ENCODE measurements at places on chromosomes 12 and 14.

GRCh38 chr14:19743256-19743655, at the start of gene OR4Q3:
Gene OR4Q3 (plus strand): TSS chr14:19743571.
- no peak for DNase-seq

DNA sequence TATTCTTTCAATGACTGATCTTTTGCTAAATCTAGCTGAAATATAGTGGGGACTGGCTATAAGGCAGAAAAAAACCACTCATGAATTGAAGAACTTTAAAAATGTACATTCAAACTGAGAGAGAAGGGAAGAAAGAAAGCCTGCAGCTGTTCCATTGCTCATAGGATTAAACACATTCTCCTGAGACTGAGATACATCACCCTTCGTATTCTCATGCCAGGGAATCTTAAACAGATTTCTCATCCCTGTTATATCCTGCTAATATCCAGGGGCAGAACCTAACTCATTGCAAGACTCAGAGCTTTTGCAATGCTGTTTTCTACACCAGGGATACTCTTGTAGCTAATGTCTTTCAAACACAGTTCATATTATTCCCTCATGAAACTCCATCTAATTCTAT, 67.2 kb upstream of the ACSS3 start:
- no peak for DNase-seq

DNA sequence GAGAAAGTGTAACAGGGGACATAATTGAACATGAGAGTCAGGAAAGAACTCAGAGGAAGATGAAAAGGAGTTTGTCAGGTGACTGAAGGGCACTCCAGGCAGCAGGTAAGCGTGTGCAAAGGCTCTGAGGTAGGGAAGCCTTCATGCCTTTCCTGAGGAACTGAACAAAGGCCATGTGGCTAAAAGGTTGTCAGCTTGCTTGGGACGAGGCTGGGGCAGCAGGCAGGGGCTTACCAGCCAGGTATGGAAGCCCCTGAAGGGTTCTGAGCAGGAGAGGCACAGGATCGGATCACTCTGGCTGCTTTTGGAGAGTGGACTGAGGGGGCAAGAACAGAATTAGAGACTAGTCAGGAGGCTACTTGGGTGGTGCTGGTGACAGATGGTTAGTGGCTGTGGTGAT, 5.2 kb downstream of the LPCAT3 start:
- DNase-seq = no peak

- DNase-seq = no peak
These were observed 46.9 kb upstream of the DYNC1H1 start for GRCh38 chr14:101917413-101918017.

GRCh38 chr14:105855893-105856675, 329.7 kb downstream of the TMEM121 start:
- no peak for DNase-seq

DNA sequence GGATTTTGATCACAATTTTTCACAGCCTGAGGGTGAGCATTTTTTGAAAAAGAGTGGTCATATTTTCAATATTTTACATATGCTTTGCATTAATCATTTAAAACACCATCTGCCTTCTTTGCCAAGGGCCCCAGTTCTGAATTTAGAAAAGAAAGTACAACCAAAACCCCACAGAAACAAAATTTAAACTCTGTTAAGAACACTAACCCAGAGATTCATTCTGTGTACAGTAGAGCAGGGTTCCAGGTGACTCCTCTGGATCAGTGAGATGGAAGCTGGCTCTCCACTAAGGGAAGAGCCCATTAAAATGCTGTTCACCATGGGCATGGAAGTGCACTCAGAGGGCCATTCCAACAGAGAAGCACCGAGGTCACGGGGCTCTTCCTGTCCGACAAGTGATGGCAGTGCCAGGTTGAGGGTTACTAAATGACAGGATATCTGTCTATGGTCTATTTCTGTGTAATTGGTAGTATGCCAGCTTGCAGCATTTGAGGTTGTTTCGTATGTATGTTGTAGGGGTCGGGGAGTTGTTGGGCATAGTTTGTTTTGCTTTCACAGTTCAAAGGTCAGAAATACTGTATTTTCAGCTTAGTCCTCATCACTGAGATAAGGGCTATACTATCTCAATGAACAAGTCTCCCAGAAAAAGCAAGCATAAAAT, 95.9 kb downstream of the SLC35F4 start:
- no peak for DNase-seq

DNA sequence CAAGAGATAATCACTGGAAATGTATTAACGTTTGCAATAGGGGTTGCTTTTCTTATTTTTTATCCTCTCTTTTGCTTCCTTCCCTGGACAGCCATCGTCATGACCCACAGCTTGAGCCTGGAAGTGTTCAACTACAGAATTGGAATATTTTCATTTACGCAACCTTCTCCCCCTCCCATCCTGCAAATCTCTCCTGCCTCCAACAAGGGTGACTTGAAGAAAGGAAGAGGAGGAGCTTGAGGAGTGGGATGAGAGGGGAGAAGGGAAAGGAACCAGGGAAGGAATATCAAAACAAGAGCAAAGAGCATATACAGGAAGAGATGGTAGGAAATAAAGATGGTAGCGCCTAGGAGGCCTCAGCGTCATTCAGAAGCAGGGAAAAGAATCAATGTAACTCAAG, 1.6 kb upstream of the MANSC4 start:
- no peak for DNase-seq

DNA sequence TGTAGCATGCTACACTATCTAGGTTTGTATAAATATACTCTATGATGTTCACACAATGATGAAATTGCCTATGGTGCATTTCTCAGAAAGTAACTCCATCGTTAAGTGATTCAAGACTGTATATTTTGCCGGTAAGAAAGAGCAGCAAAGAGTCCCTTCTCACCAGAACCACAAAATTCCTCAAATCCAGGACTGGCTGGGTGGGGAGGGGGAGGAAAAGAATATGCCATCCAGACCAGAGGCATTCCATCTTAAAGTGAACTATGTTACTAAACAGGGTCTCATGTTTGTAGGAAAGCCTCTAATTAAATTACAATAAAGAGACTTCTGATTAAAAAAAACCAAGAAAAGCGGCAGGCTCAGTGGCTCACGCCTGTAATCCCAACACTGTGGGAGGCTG, 11.5 kb downstream of the UBE2N start:
- no peak for DNase-seq

- DNase-seq = peak; percentile 26
These were observed 1.7 kb downstream of the HECTD1 start for GRCh38 chr14:31205681-31206535.

- DNase-seq = no peak
These were observed 58.6 kb downstream of the SLC38A1 start for GRCh38 chr12:46209914-46210872.

- no peak for DNase-seq
These were observed 11.9 kb downstream of the FAM222A start for GRCh38 chr12:109725321-109726105.

DNA sequence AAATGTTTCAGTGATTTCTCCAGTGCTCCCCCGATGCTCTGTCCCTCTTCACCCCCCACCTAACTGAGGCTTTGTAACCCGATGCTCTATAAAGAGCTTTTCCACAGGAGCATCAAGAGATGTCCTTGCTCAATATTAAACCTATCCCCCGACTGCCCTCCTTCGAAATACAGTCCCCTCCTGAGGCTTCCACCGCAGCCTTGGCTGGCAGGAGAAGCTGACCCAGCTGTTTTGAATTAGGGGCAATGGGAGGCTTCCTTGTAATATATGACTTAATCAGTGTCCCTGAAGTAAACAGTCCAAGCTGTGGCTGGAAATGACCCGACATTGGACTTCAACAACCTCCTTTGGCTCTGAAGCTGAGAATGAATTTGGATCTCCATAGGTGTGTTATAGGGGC, 62.4 kb downstream of the TMEM30B start:
- DNase-seq = no peak

DNA sequence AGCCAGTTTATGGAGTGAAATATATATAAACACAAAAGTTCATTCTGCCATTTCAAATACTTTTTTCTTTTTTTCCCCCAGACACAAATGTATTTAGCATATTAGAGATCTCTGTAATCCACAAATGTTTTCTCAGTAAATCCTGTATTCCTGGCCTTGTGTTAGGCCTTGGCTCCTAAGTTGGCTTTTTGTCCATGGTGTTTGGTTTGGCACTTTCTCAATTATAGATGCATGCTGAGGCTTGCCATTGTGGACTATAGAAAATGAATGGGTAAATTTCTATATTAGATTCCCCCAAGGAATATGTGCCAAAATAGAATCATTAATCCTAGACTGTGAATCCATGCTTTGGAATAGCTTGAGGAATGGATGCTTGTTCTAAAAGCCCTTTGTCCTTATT, 17.0 kb downstream of the RIC8B start:
- no peak for DNase-seq

DNA sequence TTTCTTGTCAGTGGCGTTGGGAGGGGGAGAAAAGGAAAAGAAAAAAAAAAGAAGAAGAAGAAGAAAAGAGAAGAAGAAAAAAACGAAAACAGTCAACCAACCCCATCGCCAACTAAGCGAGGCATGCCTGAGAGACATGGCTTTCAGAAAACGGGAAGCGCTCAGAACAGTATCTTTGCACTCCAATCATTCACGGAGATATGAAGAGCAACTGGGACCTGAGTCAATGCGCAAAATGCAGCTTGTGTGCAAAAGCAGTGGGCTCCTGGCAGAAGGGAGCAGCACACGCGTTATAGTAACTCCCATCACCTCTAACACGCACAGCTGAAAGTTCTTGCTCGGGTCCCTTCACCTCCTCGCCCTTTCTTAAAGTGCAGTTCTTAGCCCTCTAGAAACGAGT, 1.9 kb downstream of the ASCL1 start:
- DNase-seq = no peak

GRCh38 chr12:127422935-127423566, 843.9 kb upstream of the TMEM132C start:
- DNase-seq = no peak

DNA sequence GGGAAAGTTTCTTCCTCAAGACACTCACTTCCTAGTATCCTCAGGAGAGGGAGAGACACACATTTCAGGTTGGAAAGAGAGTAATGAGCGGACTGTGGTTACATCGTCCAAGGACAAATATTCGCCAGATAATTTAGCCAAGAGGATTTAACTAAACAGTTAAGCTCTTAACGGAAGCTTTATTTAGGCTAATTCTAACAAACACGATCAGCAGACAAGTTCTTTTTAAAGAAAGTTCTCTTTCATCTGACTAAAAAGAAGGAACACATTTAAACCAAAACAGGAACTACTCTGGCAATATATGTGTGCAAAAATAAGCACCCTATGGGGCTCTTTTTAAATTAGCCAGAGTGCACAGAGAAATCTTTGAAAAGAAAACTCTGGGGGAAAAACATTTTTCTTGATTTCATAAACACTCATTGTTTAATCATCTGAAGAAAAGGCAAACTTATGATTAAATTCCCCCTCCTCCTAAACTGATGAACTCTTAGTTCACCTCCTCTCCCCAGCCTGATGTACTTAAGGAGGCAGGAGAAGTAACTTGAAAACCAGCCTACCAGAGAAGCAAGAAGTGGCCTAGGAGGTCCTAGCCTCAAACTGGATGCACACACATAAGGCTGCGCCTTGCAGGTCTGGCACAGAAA, 13.3 kb upstream of the BTG1 start:
- no peak for DNase-seq

DNA sequence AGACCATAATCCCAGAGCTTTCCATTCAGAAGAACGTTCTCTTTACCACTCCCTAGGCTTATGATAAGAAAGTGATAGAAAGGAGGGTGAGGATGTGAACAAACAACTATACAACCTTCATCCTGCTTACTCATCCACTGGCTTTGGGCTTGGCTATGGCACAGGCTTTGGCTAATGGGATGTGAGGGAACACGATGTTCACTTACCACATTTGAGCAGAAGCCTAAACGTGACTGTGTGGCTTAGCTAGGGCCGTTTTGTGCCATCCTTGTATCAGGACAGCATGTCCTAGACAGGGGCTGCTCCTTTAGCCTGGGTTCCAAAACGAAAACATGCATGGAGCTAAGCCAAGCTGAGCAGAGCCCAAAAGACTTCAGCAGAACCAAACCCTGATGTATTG, 118.6 kb upstream of the CCDC175 start:
- no peak for DNase-seq

DNA sequence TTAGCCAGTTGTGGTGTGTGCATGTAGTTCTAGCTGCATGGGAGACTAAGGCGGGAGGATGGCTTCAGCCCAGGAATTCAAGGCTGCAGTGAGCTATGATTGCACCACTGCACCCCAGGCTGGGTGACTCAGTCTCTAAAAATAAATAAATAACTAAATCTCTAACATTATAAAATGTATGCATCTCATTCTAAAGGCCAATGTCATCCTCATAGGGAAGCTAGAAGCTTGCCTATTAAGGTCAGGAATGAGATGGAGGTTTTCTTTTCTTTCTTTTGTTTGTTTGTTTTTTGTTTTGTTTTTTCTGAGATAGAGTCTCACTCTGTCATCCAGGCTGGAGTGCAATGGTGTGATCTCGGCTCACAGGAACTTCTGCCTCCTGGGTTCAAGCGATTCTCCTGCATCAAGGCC, 48.8 kb upstream of the PAPLN start:
- DNase-seq = peak; percentile 56

DNA sequence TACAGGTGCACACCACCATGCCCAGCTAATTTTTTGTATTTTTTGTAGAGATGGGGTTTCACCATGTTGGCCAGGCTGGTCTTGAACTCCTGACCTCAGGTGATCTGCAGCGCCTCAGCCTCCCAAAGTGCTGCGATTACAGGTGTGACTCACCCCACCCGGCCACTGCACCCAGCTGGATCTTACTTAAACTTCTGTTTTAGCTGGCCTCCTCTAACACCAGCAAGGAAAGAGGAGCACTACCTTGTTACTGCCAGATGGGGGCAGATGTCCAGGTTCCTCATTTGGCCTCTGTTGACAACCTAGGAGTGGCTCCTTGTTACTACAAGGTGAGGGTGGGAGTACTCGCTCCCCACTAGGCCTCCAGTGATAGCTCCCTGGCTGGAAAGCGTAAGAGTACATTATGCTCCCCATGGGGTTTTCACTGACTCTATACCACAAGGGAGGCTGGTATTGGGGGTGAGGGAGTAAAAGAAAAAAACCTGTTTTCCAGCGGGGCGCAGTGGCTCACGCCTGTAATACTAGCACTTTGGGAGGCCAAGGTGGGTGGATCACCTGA, 13.2 kb upstream of the ARF6 start:
- peak; percentile 73 for DNase-seq

GRCh38 chr12:108135627-108136026, 6.5 kb downstream of the WSCD2 start:
- no peak for DNase-seq

DNA sequence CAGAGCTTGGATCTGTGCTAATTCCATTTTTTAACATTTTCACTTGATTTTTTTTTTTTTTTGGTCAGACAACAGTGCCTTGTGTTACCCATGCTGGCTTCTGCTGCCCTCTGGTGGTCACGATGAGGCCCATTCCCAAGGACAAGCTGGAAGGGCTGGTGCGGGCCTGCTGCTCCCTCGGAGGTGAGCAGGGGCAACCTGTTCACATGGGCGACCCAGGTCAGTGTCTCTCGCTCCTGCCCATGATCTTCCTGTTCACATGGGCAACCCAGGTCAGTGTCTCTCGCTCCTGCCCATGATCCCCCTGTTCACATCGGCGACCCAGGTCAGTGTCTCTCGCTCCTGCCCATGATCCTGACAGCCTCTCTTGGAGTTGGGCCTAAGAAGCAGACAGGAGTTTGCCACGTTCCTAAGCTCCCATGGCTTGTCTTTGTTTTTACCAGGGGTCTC, 59.4 kb downstream of the DGLUCY start:
- peak; percentile 69 for DNase-seq

- DNase-seq = no peak
These were observed 159.2 kb upstream of the LRIG3 start for GRCh38 chr12:59079472-59079871.

Measured in ACHN (cell line).